Left renal cortex interstitium (tissue), 4 donors: ENCODE measurements at places on chromosomes 1 and 21. TPM values are rescaled to one million over a fixed set of nuclear protein-coding genes. Genes with fewer than 3 reads are reported as not detected.

TCHH gene
- polyA plus RNA-seq, result 0.06 TPM

KCNA3 gene
- polyA plus RNA-seq, result 0.14 TPM

CDA gene
- polyA plus RNA-seq, result 6.1 TPM

SRRM1 gene
- 96.0 TPM for polyA plus RNA-seq

OR2L5 gene
- not detected for polyA plus RNA-seq

LRRC52 gene
- polyA plus RNA-seq, result 0.08 TPM

GPBP1L1 gene
- polyA plus RNA-seq, result 82.4 TPM

FALEC gene
- polyA plus RNA-seq, result 0.64 TPM

PGLYRP4 gene
- not detected for polyA plus RNA-seq

PLA2G2D gene
- not detected for polyA plus RNA-seq

TMPRSS3 gene
- polyA plus RNA-seq, result 1.6 TPM

RNASEL gene
- 11.0 TPM for polyA plus RNA-seq

CHD5 gene
- polyA plus RNA-seq, result 0.22 TPM

OR6Y1 gene
- polyA plus RNA-seq, result not detected

FCRL6 gene
- 0.49 TPM for polyA plus RNA-seq

PRAMEF5 gene
- not detected for polyA plus RNA-seq

ATP6V1G3 gene
- 9.4 TPM for polyA plus RNA-seq

OR4F29 gene
- polyA plus RNA-seq, result 0.21 TPM

GBP4 gene
- 8.0 TPM for polyA plus RNA-seq

LIN28A gene
- polyA plus RNA-seq, result 0.14 TPM

LINGO4 gene
- polyA plus RNA-seq, result not detected

LRRC38 gene
- polyA plus RNA-seq, result 0.25 TPM

C1orf232 gene
- 0.40 TPM for polyA plus RNA-seq

C1orf185 gene
- not detected for polyA plus RNA-seq

RNF115 gene
- 14.2 TPM for polyA plus RNA-seq

CLDN19 gene
- polyA plus RNA-seq, result 121 TPM

PAPPA2 gene
- 64.4 TPM for polyA plus RNA-seq

GPR3 gene
- 0.91 TPM for polyA plus RNA-seq

MASP2 gene
- 3.3 TPM for polyA plus RNA-seq

HES2 gene
- polyA plus RNA-seq, result 0.23 TPM

PPCS gene
- 80.2 TPM for polyA plus RNA-seq

MTARC1 gene
- 19.4 TPM for polyA plus RNA-seq

ETV3L gene
- not detected for polyA plus RNA-seq

TBX19 gene
- polyA plus RNA-seq, result 4.0 TPM

TPTE gene
- not detected for polyA plus RNA-seq

HOOK1 gene
- 82.2 TPM for polyA plus RNA-seq

TRPM2 gene
- 1.0 TPM for polyA plus RNA-seq

LCE6A gene
- not detected for polyA plus RNA-seq

LCE3E gene
- not detected for polyA plus RNA-seq

OR2T29 gene
- polyA plus RNA-seq, result 0.06 TPM

SLC22A15 gene
- polyA plus RNA-seq, result 7.1 TPM

GBP2 gene
- 2.2 TPM for polyA plus RNA-seq

LMX1A gene
- polyA plus RNA-seq, result not detected

NFYC gene
- polyA plus RNA-seq, result 89.8 TPM

RIMKLA gene
- polyA plus RNA-seq, result 0.49 TPM

VSIG8 gene
- polyA plus RNA-seq, result 0.73 TPM

AMY1A gene
- not detected for polyA plus RNA-seq

PTBP2 gene
- polyA plus RNA-seq, result 69.1 TPM

UBASH3A gene
- 0.06 TPM for polyA plus RNA-seq

DMBX1 gene
- 0.09 TPM for polyA plus RNA-seq

HSPB7 gene
- polyA plus RNA-seq, result 3.4 TPM

C8B gene
- not detected for polyA plus RNA-seq

SELENOF gene
- polyA plus RNA-seq, result 369 TPM

OLFML2B gene
- polyA plus RNA-seq, result 10.2 TPM

TAS1R1 gene
- 0.05 TPM for polyA plus RNA-seq

FBXO2 gene
- 1.7 TPM for polyA plus RNA-seq

LENEP gene
- polyA plus RNA-seq, result 1.4 TPM

CHODL gene
- polyA plus RNA-seq, result 43.5 TPM
